ENCODE measurements at places on chromosomes 2 and 18.

- no peak for DNase-seq
These were observed 133.5 kb downstream of the TFCP2L1 start for GRCh38 chr2:121151311-121152109.

DNA sequence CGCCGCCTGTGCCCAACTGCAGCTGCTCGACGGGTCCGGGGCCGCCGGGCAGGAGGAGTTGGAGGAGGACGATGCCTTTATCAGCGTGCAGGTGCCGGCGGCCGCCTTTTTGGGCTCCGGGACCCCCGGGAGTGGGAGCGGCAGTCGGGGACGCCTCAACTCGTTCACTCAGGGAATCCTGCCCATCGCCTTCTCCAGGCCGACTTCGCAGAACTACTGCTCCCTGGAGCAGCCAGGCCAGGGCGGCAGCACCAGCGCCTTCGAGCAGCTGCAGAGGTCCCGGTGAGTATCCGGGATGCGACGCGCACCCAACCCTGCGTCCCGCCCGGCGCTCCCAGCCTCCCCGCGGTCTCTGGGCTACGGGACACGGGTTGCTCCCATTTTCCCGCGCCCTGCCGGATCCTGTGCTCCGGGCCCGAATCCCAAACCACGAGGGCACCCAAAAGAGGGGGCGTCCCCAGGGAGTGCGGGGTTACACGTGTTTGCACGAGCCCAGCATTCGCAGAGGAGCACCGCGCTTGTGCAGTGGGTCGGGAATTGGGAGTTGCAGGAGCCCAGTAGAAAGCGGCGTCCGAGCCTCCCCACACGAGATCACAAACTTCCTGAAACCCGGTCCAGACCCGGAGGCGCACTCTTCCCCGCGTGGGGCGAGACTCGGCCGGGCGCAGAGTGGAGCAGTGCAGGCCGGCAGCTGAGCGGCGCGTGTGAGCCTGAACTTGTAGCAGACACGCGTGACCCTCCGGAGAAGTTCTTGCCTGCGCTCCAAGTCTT lies 1.2 kb downstream of the CABLES1 start:
- DNase-seq = no peak

DNA sequence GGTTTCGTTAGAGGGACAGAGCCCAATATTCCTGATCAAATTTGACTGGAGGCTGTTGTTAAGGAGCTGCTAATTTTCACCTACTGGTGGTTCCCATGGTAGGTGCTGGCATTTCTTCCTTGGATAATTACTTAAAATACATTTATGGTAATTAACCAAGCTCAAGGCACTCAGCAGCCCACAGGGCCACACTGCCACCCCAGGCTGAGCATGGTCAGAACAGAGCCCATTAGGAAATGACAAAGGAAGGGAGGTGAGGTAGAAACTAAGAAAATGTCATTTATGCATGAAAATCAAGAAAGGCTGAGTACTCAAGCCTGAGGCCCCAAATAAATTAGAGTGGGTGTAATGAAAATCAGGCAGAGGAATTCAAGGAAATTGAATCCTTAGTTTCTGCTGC lies 510.2 kb upstream of the GYPC start:
- no peak for DNase-seq

GRCh38 chr18:34929336-34929780 lies 111.9 kb upstream of the MAPRE2 start:
- DNase-seq = no peak

DNA sequence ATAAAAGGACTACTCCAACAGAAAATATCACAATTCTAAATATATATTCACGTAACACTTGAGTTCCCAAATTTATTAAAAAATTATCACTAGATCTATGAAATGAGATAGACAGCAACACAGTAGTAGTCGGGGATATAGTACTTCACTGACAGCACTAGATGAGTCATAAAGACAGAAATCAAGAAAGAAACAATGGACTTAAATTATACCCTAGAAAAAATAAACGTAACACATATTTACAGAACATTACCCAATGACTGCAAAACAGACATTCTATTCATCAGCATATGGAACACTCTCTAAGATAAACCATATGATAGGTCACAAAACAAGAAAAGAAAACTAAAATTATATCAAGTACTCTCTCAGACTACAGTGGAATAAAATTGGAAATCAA lies 429.4 kb downstream of the MBD2 start:
- no peak for DNase-seq

DNA sequence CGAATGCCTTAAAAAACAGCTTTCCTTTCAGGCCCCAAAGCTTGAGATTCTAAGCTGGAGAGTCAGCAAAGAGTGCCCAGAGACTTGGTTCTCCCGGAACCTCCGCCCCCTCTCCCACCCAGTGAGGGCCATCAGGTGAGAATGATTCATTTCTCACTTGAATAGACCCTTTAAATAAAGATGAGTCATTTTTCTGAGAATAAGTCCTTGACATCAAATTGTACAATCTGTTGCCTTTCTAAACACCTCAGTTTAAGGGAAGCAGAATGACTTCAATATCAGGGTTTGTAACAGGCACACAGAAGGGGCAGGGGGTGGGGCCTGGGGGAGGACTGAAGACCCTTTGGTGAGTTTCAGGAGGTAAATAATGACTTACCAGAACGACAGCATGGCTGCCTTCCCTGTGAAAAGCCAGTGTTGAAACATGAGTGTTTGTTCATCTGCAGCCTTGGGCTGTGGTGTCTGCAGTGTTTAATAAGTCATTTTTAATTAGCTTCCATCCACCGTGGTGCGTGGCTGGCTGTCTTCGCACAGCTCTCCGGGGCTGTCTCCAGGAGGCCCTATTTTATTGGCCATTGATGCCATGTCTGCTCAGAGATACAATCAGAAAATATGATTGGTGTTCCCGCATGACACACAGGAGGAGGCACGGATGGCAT lies 134.9 kb upstream of the ZNF236 start:
- no peak for DNase-seq

GRCh38 chr2:64947885-64948284 lies 41.3 kb upstream of the SLC1A4 start:
- DNase-seq = no peak

Data from omental fat pad (tissue), 4 donors.